Activated CD8-positive, alpha-beta memory T cell treated with anti-CD3 and anti-CD28 coated beads for 1 hour (primary cell): ENCODE measurements at places on chromosomes 7 and 10.

DNA sequence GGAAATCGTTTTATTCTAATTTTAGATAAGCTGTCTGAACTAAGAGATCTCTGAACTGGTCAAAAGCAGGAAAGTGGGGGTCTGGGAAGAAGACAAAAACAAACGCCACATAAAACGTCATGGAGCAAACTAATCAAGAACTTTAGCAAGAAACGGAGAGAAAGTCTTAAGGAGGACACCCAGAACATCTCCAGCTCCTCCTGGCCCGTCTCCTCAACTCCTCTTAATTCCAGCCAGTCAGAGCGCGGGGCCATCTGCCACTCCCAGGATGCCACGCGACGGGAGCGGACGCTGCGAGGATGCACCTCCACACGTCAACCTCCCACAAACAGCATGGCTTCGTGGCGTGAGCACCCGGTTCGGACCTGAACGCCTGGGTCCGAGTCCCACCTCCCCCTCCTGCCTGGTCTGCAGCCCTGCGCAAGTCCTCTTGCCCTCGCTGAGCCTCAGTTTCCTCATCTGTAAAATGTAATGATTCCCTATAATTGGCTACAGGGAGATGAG lies 598 bp downstream of the MMS19 start:
- peak; percentile 19 for DNase-seq

GRCh38 chr10:72367301-72367960 lies 12.7 kb upstream of the DNAJB12 start:
- no peak for DNase-seq

- no peak for DNase-seq
These were observed 245.0 kb upstream of the SORCS1 start for GRCh38 chr10:107409522-107409921.

- DNase-seq: peak; percentile 59
These were observed 21.0 kb upstream of the EPC1 start for GRCh38 chr10:32367793-32368453.

DNA sequence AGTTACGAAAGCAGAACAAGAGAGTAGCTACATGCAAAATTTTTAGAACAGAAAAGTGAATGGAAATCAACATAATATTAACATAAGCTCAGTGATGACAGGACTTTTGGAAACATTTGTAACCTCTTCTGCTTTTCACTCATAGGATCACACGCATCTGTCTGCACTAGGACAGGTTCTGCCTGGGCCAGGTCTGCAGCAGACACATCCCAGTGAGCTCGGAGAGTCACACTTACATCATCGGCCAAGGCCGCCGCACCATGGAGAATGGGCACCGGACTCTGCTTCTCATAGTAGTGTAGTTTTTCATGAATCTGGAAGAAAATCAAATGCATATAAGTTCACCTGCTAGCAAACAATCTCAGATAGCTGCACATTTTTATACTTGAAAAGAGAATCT lies 150.9 kb upstream of the ODAD2 start:
- no peak for DNase-seq

DNA sequence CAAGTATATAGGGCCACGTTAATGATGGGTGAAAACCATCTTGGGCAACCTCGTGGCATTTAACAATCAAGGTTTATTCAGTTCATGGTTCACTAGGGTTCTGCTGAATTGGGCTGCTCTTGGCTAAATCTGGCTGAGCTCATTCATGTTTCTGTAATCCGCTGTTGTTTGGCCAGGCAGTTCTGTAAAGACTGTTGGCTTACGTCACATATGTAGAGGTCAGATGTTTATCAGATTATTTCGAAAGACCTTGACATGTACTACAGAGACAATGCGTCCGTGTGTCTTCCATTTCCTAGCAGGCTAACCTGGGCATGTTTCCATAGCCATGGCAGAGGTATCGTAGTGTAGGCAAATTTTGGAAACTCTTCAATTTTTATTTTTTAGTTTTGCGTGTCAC lies 190.0 kb upstream of the ZWINT start:
- DNase-seq: no peak
